Vagina (tissue), 2 donors: ENCODE measurements at places on chromosomes 11 and 22. TPM values are rescaled to one million over a fixed set of nuclear protein-coding genes. Genes with fewer than 3 reads are reported as not detected.
A peak's percentile ranks its signal among the peaks of the same experiment; 100 is the strongest.

The OR52A1 gene
- total RNA-seq = not detected

DNA sequence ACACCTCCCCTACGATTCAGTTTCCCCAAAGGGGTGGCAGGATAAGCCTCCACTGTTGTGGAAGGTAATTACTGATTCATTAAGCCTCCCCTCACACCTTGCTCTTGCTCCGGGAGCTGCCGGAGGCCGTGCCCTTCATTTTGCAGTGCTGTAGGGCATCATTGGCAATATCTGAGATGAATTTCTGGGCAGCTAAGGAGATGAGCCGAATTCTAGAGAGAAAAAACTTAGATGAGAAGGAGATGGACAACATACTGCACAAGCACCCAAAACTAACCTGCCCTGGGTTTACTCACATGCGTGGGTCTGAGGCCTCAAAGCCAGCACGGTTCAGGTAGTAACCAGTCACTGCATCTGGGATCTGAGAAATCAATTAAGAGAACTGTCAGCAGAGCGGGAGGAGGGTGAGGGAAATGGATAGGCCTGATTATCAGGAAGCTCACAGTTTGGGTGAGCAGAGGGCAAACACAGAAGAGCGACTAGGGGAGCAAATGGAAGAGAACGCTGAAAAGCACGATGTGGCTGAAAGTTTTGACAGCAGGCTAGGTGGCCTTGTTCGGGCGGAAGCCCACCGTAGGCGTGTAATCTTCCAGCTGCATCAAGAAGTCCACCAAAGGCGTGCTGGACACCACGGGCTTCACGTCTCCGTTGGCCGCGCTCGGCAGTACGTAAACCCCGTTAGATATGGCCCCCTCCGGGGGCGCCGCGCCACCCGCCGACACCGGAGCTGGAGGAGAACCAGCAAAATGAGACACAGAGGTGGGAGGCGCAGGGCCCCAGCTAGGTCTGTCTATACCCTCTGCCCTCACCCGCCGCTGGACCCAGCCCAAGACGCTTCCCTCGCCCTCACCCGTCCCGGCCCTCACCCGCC lies 689 bp downstream of the TAF10 start:
- peak; percentile 93 for DNase-seq
- H3K27me3 ChIP-seq = no peaks in the 10 kb centered on the region
- H3K4me1 ChIP-seq = peaks cover 40% of the 10 kb centered on the region
- H3K36me3 ChIP-seq = no peaks in the 10 kb centered on the region

DNA sequence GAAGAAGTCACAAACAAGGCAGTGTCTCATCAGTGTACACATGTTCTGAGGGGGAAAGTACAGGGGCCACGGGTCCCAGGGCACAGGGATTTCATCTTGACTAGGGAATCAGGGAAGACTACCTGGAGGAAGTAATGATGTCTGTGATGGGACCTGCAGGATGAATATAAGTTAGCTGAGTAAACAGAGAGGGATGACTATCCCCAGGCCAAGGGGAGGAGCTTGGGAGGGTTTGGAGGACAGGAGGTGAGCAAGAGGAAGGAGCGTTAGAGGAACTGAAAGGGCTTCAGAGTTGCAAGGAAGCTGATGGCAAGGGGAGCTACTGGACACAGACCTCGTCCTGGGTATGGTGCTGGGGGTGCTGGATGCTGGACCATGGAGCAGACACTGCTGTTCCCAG lies 56.4 kb downstream of the TRAF6 start:
- no peak for DNase-seq
- H3K27ac ChIP-seq = no peak overlapping the region
- no peaks in the 10 kb centered on the region for H3K36me3 ChIP-seq

DNA sequence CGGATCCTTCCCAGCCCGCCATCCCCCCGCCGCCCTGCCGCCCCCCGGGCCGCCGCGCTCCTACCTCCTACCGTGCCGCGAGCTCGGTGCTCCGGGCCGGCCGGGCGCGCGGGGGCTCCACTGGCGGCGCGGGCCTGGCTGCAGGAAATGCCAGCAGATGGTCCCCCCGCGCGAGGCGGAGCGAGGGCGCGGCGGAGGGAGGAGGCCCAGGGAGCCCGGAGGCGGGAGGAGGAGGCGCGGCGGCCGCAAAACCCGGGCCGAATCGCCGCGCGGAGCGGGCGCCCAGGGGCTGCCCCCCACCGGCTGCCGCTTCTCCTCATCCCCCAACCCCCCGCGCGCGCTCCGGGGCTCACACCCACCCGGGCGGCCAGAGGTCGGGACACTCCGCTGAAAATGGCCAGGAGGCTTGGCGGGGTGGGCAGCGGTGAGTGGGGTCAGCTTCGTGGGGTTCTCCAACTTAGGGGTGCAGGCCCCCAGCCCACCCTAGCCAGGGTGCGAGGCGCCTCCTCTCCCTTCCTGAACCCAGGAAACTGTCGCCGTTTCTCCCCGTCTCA lies at the start of gene OSBPL5:
OSBPL5 (minus strand) TSS at position 159 of the 554 bp plus-strand sequence. CDS start 36,162 bp downstream, outside the sequence.
- no peaks in the 10 kb centered on the region for H3K36me3 ChIP-seq
- H3K27ac ChIP-seq = peak within 1 kb of the TSS; percentile 85
- no peak for DNase-seq
- H3K4me3 ChIP-seq = peak within 1 kb of the TSS; percentile 67
